KBM-7 (cell line): ENCODE measurements at places on chromosomes 3 and 15.

- no peak for DNase-seq
These were observed 264.9 kb upstream of the TPM1 start for GRCh38 chr15:62777671-62778070.

- peak; percentile 90 for DNase-seq
These were observed 15.3 kb upstream of the IREB2 start for GRCh38 chr15:78422571-78423340.

- no peak for DNase-seq
These were observed 54.3 kb upstream of the GCSAM start for GRCh38 chr3:112187300-112187699.

GRCh38 chr3:98551236-98551635 is 19.5 kb downstream of the GPR15 start:
- no peak for DNase-seq

DNA sequence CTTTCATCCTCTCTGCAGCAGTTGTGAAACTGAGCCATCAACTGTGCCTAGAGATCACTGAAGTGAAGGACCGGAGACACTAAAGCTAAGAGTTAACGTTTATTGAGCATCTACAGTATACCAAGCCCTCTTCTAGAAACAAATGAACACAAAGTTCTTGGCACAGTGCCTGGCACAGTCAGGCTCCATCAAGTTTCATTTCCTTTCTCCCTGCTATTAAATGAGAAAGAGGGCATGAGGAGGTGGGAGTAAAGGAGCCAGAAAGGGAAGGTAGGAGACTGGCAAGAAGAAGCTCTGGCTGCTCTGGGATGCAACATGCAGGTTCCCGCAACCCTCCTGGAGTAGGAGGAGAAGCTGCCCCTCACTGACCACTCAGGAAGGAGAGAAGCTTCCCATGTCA is 30.6 kb downstream of the CYP19A1 start:
- no peak for DNase-seq

GRCh38 chr3:141072950-141073349 is 21.8 kb downstream of the SPSB4 start:
- no peak for DNase-seq

- DNase-seq: no peak
These were observed 66.9 kb downstream of the KLF15 start for GRCh38 chr3:126290325-126290724.

- no peak for DNase-seq
These were observed 24.1 kb upstream of the SENP5 start for GRCh38 chr3:196843435-196844110.

- DNase-seq: no peak
These were observed 68.1 kb upstream of the TLE3 start for GRCh38 chr15:70165716-70166284.

DNA sequence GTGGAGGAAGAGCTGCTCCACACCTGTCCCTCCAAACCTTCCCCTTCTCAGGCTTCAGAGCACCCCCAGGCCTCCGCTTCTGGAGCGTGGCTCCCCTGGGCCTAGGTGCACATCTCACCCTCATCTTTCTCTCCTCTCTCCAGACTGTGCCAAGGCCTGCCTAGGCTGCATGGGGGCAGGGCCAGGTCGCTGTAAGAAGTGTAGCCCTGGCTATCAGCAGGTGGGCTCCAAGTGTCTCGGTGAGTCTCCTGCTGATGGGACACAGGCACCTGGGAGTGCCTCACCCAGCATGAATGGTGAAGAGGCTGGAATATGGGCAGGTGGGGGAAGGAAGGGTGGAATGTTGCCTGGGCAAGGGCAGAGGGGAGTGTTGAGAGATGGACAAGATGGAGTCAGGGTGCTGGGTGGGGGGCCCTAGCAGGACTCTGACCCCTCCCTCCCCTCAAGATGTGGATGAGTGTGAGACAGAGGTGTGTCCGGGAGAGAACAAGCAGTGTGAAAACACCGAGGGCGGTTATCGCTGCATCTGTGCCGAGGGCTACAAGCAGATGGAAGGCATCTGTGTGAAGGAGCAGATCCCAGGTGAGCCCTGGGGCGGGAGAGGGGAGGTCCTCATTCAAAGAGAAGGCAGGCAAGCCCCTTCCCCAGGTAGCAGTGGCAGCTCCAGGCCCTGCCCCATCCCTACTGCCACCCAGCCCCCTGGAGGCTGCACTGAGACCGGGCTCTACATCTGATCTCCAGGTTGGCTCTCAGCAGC is 9.1 kb downstream of the PRRT3 start:
- DNase-seq: no peak

- DNase-seq: no peak
These were observed 34.9 kb upstream of the TTBK2 start for GRCh38 chr15:42955518-42955917.

GRCh38 chr3:50147447-50147846 is 7.7 kb upstream of the SEMA3F start:
- DNase-seq: no peak

- no peak for DNase-seq
These were observed 294.3 kb downstream of the THSD4 start for GRCh38 chr15:71409541-71409940.

- no peak for DNase-seq
These were observed 420.5 kb upstream of the NAALADL2 start for GRCh38 chr3:174438501-174439145.

GRCh38 chr3:94420931-94421330 is 358.1 kb downstream of the NSUN3 start:
- no peak for DNase-seq

DNA sequence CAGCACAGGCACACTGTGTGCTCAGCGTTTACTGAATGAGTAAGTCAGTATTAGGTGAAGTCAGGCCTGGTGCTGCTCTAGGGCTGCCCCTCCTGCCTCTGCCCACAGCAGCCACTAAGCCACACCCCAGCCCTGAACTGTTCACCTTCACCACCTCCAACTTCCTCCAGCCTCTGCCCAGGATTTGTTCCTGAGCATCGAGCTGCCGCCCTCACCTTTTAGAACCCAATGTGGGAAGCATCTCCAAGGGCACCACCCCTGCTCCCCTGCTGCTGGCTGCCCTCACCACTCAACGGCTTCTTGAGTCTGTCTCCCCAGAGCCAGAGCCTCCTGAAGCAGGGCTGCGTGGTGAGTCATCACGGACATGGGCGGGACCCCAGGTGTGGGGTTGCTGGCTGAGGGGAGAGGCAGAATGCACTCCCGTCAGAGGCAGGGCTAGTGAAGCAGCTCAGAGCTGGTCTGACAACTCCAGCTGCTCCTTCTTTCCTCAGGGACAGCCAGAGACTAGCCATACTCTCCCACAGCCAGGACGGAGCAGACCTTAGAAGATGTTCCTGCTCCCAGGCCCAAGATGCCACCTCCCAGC is 5.8 kb downstream of the HYAL2 start:
- DNase-seq: no peak

GRCh38 chr3:77606372-77606771 is 566.5 kb downstream of the ROBO2 start:
- DNase-seq: no peak

GRCh38 chr3:197472151-197472550 is 83.6 kb downstream of the BDH1 start:
- DNase-seq: no peak

GRCh38 chr3:45592830-45593707 is 1.5 kb upstream of the LIMD1 start:
- peak; percentile 92 for DNase-seq

GRCh38 chr15:57522148-57522547 is 69.6 kb upstream of the MYZAP start:
- no peak for DNase-seq

- DNase-seq: no peak
These were observed 76.8 kb upstream of the CHRNA7 start for GRCh38 chr15:31953478-31953877.

- no peak for DNase-seq
These were observed 18.5 kb downstream of the ABHD6 start for GRCh38 chr3:58256061-58256460.

DNA sequence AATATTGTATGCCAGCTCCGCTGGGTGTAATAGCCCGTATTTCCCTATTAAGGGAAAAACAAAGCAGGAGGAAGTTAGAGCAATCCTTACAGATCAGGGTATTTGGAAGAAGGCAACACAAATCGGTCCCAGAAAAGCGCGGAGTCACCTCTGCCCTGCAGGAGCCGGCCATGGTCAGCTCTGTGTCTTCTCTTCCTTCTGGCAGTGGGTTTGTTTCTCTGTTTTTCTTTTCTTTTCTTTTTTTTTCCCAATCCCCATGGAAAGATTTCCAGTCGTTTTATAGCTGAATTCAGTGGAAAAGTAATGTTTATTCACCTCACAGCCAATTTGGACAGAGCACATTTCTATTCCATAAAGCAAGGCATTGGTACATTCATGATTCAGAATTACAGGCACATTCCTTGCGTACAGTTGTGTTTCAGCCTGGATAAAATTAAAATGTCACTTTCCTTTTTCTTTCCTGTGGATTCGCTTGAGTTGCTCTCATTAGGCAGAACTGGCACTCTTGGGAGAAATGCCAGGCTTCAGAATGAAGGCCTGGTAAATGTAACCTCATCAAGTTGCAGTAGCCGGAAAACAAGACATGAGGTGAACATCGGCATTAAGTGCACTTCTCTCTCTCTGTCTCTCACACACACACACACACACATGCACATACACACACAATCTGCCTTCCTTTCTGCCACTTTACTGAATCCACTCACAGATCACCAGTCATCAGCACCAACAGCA is 204.5 kb upstream of the UBE2E1 start:
- DNase-seq: no peak

- peak; percentile 76 for DNase-seq
These were observed 70.7 kb downstream of the ANXA2 start for GRCh38 chr15:60326824-60327654.

- no peak for DNase-seq
These were observed 15.4 kb upstream of the CFAP20DC start for GRCh38 chr3:59065240-59065639.

DNA sequence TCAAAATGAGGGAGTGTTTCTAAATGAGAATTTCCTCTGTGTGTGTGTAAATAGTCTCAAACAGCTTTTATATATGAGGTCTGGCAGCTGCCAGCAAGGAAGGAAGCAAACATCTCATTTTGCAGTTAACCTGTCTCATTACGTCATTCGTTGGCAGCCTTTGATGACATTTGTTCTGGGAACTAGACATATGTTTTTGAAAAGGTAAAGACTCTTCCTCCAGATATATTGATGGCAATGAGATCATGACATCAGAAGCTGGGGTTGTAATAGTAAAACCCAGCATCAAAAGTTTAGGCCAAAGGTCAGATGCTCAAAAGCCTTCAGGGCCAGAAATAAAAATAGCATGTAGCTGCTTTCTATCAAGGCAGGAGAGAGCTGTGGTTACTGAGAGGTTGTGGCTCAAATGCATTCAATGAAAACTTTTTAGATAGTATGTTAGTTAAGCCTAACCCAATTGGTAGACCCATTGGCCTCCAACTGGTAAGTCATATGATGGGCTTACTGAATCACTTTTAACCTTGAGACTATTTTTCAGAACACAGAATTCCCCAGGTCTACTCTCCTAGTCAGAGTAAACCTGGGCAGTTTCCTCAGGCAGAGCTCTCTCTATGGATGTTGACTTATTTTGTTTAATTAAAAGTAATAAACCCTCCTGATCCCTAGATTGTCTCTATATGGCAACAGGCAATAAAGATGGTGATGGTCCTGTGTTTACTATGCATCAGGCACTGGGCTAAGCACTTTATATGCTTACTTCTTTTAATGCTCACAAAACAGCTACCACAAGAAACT is 386.5 kb upstream of the CFAP20DC start:
- DNase-seq: no peak

DNA sequence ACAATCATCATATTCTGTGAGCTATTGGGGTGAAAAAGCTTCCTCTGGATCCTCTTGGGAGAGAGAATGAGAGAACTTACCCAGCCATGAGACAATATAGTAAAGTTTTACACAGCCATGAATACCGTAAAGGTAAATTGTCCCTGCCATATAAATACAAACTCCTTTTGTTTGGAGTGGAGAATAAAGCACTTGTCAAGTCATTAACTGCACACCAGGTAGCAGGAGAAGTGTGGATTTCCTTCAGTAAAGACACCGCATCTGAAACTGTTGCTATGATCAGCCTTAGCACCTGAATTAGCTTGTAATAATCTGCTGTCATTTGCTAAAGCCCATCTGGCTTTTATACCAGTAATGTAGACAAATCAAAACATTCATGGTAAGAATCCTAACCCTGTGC is 336.6 kb upstream of the SLCO3A1 start:
- no peak for DNase-seq

GRCh38 chr3:50242851-50243542 is 7.0 kb downstream of the GNAI2 start:
- DNase-seq: peak; percentile 96

- DNase-seq: no peak
These were observed 196.1 kb downstream of the GOLGA6L6 start for GRCh38 chr15:20345401-20345958.

DNA sequence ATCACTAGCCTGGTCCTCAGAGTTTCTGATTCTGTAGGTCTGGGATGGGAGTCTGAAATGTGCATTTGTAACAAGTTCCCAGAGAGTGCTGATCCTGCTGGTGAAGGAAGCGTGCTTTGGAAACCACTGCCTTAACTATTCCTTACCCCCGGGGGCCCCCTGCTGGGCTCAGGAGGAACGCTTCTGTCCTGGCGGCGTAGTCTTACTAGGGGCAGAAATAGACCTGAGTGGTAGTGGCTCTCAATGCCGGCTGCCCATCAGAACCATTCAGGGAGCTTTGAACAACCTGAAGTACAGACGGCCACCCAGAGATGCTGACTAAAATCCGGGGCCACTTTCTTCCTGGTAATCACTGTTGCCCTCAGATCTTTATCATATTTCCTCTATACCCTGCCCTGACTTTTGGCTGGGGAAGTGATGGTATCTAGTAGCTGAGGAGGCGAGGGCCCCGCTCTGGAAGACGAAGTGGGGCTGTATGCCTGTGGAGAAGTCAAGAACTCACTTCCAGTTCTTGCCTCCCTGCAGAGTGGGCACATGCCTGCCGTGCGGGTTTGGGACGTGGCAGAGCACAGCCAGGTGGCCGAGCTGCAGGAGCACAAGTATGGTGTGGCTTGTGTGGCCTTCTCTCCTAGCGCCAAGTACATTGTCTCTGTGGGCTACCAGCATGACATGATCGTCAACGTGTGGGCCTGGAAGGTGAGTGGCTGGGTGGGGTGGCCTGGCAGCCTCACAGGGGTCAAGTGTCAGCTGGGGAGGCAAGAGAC is 16.3 kb upstream of the JMJD7 start:
- DNase-seq: peak; percentile 89

DNA sequence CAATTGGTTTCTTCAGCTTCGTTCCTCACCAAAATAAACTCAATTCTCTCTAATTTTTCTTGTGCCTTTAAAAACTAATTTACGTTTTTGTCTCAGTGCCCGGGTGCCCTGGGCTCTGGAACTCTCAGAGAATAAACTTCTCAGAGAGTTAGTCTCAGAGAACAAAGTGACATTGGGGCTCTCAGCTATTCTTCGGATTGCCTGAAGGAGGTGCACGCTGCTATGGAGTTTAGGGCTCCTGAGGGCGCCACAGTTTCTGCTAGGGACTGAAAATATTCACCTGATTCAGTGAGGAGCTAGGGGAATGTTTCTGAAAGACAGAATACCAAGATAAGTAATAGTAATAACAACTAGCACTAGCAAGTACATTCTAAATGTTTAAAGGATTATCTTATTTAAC is 22.7 kb downstream of the ZIC4 start:
- no peak for DNase-seq
